ENCODE measurements at places on chromosomes 1 and 21.
A peak's percentile ranks its signal among the peaks of the same experiment; 100 is the strongest.

DNA sequence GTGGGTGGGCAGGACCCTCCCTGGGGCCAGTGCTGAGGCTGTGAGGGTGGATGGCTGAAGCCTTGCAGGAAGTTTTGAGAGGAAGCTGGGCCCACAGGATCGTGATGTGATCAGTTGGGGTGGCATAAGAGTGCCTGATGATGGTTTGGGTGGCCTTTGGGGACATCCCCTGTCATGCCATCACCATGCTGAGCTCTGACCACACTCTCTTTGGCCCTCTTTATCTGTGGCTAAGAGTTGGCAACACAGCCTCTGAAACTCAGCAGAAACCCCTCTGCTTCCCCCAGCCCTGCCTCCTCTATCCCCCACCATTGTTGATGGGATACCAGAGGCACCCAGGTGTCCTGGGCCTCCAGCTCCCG is 19.8 kb downstream of the MIIP start:
- DNase-seq: no peak

- DNase-seq: no peak
Observed at GRCh38 chr1:237556911-237557310, 333.8 kb downstream of the ZP4 start.

GRCh38 chr1:52913014-52913413 is 8.5 kb downstream of the ECHDC2 start:
- DNase-seq: no peak

DNA sequence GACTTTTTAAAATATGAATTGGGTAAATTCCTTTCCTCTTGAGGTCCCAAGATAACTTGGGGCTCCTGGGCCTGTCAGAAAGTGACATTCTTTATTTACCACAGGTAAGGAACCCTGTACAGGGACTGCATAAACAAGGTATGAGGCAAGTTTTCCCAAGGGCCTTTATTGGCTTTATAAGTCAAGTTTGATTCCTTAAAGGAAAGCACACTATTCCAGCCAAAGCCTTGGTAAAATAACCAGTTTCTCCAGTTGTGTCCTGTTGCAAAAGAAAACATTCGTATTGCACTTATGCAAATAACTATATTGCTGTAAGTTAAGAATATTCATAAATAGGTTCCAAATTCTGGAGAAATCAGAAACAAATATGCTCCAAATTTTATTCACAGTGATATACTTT is 21.9 kb upstream of the METTL18 start:
- DNase-seq: no peak

GRCh38 chr21:35932232-35932911 is 128.0 kb downstream of the SETD4 start:
- no peak for DNase-seq

- DNase-seq: no peak
Observed at GRCh38 chr1:34426325-34426896, 249.7 kb downstream of the C1orf94 start.

GRCh38 chr1:171530676-171531075 is 45.3 kb downstream of the PRRC2C start:
- no peak for DNase-seq

DNA sequence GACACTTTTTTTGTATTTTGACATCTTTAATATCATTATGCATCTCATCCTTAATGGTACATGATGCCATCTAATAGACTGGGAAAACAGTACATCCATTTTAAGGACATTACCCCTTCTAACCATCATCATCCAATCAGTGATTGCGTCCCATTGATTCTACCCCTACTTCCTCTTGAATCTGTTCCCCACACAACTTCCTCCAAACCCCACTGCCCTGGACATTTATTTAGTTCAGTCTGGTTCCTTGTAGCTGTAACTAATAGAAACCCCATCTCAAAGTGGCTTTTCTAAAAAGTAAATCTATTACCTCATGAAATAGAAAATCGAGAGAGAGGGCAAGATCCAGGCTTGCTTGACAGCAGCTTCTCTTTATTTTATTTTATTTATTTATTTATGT is 2.1 kb upstream of the ITLN1 start:
- DNase-seq: no peak

- no peak for DNase-seq
Observed at GRCh38 chr1:184598403-184599193, 156.1 kb downstream of the EDEM3 start.

DNA sequence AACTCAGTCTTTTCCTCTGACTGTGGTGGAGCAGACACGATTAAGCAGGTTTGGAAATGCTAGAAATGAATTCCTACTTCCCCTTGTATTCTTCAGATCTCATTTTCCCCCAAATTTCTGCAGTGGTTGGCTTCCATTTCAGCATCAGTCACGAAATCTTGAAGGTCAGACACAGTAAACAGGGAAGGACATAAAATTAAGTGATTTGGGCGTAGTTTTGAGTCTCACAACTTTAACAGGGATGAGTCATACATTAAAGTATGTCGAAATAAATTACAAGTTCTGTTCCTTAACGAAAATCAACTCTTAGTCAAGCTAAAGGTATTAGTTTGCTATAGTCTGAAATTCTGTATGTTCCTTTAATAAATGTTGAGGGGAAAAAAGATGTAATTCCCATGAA is 61.1 kb downstream of the HNRNPR start:
- DNase-seq: no peak

- no peak for DNase-seq
Observed at GRCh38 chr1:93433407-93433961, 14.4 kb upstream of the FNBP1L start.

- DNase-seq: no peak
Observed at GRCh38 chr1:226596531-226597165, 48.1 kb downstream of the STUM start.

DNA sequence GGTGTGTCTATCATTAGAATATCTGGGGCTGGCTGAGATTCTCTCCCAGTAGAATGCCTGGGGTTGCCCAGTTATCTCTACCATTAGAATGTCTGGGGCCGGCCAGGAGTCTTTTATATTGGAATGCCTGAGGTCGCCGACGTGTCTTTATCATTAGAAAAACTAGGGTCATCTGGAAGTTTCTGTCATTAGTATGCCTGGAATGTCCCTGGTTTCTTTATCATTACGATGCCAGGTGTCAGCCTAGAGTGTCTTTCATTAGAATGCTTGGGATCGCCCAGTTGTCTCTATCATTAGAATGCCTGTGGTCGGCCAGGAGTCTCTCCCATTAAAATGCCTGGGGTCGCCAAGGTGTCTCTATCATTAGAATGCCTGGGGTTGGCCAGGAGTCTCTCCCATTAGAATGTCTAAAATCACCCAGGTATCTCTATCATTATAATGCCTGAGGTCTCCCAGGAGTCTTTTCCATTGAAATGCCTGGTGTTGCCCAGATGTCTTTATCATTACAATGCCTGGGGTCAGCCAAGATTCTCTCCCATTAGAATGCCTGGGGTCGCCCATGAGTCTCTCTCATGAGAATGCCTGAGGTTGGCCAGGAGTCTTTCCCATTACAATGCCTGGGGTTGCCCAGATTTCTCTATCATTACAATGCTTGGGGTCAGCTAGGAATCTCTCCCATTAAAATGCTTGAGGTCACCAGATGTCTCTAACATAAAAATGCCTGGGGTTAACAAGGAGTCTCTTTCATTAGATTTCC is 53.2 kb downstream of the RNF187 start:
- no peak for DNase-seq

- no peak for DNase-seq
Observed at GRCh38 chr1:160630523-160631451, 16.1 kb downstream of the SLAMF1 start.

GRCh38 chr1:197268012-197268411 is at the start of gene CRB1:
Gene CRB1 (plus strand): TSS chr1:197268252. CDS start chr1:197268413, 161 bp downstream.
- no peak for DNase-seq

- DNase-seq: no peak
Observed at GRCh38 chr1:202172015-202172355, 11.6 kb upstream of the PTPN7 start.

DNA sequence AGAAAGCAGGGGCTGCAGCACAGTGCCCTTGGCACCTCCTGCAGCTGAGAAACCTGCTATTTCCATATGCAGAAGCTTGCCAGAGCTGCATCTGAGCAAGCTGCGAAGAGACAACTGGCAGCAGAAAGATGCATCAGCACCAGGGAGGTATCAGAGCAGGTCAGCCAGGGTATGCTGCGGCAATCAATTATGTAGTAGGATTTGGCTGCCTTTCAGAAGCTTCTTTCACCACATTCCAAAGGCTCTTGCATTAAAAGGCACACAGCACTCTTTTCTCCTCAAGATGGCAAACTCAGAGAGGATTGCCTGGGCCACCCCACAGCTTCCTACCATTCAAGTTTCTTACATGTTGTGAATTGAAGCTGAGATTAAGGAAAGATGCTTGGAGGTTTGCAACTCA is 47.6 kb upstream of the RAP1A start:
- DNase-seq: no peak

- no peak for DNase-seq
Observed at GRCh38 chr1:59917026-59917784, 9.4 kb downstream of the CYP2J2 start.

- DNase-seq: no peak
Observed at GRCh38 chr1:33045246-33045645, 8.6 kb upstream of the AK2 start.

DNA sequence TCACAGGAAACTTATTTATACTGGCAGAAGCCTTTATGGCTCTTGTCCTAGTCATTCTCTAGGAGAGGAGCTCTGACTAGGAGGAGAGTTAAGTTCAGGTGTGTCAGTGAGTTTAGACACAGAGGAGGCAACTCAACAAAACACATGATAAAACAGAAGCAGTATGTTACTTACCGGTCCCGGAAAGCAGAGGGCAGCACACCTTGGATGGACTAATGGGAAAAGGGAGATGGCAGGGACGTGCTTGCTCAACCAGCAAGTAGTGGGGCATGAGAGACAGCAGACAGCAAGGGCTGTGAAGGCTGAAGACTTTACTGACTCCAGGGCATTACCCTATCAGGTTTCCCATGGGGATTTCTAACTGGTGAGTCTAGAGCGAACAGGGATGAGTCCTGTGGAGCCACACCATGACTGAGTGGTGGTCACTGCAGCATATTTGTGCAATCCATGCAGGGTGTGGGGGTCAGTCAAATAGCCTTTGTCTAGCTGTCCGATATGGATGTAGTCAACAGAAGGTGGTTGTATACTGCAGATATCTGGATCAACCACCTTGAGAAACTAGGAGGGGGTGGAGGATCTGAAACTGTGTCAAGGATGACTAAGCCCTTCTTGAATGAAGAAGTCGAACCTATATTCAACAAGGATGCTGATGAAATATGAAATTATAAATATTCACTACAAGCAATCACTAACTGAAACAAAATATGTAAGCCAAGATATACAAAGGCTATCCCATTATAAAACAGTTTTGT is 596.3 kb upstream of the CHRM3 start:
- no peak for DNase-seq

DNA sequence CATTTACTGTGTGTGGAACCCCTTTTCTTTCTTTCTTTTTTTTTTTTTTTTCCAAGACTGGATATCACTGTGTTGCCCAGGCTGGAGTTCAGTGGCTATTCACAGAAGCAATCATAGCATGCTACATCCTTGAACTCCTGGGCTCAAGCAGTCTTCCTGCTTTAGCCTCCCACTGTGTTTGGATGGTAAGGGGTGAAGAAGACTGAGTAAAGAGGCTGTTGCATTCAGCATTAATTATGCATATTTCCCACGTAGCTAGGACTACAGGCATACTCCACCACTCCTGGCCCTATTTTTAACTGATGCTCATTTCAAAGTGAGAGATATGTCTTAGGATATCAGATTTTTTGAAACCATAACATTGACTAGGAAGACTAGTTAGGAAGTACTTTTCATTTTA is 39.5 kb downstream of the PHACTR4 start:
- DNase-seq: no peak

DNA sequence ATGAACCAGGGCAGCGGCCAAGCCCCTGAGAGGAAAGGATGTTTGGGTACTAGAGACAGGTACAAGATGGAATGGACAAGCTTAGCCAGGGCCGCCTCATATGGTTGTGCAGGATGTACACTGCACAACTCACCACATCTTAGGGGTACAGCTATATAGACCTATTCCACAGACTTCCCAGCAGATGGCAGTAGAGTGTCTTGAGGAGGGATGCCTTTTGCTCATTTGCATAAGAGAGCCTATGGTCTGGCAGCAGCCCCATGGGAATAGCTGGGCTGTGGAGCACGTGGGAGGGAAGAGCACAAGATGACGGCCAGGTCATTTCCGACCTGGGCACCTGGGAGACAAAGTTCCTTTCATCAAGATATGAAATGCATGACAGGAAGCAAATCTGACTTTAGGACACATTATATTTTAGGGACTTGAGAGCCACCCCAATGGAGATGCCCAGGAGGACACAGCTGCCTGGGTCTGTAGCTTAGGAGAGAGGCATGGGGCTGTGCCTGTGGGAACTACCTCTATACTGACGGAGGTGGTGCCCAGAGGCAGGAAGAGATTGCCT is 215.5 kb downstream of the KCNJ6 start:
- peak; percentile 78 for DNase-seq

- DNase-seq: no peak
Observed at GRCh38 chr1:7145947-7146346, 360.7 kb downstream of the CAMTA1 start.

- no peak for DNase-seq
Observed at GRCh38 chr1:30195424-30196134, 527.8 kb downstream of the MATN1 start.

- no peak for DNase-seq
Observed at GRCh38 chr1:205568135-205568468, 63.6 kb downstream of the CDK18 start.

DNA sequence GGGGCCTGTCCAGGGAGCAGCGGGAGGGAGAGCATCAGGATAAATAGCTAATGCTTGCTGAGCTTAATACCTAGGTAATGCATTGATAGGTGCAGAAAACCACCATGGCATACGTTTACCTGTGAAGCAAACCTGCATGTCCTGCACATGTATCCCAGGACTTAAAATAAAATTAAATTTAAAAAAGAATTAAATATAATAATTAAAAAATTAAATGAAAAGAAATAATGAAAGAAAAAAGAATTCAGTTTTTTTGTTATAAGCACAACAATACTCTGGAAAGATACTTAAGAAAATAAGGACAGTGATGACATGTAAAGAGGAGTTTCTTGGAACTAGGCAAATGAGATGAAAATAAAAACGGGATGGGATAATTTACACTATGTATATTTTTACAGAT is 386.2 kb downstream of the LRRIQ3 start:
- DNase-seq: no peak
